Globus pallidus (tissue), 1 donor: ENCODE measurements at places on chromosomes 7 and 10.

GRCh38 chr7:134332892-134333291 lies 16.2 kb upstream of the SLC35B4 start:
- DNase-seq, result no peak

GRCh38 chr7:68929781-68930261 lies 668.5 kb upstream of the AUTS2 start:
- DNase-seq, result no peak

DNA sequence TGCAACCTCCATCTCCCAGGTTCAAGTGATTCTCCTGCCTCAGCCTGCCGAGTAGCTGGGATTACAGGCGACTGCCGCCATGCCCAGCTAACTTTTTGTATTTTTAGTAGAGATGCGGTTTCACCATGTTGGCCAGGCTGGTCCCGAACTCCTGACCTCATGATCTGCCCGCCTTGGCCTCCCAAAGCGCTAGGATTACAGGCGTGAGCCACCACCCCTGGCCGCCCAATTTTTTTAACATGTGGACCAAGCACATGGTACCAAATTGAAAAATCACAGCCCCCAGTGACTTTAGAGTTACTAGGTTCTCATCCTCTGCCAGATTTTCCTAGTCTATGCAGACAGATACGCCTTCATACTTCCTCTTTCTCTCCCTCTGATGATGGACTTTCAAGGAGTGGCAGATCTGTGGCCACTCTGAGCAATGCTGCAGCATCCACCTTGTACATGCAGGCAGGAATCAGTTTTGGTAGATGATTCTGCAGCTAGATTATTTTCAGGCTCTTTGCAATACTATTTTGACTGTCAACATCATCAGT lies 34.0 kb upstream of the EZH2 start:
- DNase-seq, result no peak

GRCh38 chr7:17094963-17095574 lies 203.4 kb upstream of the AHR start:
- no peak for DNase-seq

GRCh38 chr7:140402178-140402835 lies 1.6 kb upstream of the RAB19 start:
- DNase-seq, result no peak

- no peak for DNase-seq
Observed at GRCh38 chr10:12235116-12235694, 39.2 kb downstream of the CDC123 start.

DNA sequence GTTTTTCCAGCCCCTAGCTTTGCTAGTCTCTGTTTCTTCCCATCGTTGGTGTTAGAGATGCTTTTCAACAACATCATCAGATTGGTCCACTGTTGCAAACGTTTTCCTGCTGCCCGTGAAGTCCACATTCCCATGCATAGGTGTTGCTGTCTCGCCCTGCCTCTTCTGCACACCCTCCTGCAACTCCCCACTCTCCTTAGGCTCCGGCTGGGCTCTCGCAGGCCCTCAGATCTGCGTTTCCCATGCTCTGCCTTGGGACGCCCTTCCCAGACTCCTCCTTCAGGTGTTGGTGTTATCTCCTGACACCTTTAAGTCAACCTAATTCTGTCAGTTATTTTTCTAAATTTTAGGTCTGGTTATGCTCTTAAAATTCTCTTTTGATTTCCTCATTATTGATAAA lies 55.0 kb downstream of the ZMYND11 start:
- no peak for DNase-seq

DNA sequence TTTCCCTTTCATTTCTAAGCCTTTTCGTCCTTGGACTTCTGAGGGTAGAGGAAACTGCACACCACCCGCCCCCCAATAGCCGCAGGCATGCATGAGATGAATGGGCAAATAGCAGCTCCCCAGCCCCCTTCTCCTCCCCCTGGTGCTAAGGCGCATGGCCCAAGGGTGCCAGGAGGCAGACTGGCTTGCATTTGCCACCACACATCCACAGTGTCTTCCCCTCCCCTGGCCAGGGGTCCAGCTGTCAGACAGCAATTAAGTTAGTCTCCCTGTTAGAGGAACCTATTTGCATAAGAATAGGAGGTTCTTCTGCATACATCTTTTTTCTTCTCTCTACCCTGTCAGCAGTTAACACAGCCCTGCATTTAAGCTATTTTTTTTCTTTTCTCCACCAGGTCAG lies 20.2 kb downstream of the TOMM7 start:
- no peak for DNase-seq

DNA sequence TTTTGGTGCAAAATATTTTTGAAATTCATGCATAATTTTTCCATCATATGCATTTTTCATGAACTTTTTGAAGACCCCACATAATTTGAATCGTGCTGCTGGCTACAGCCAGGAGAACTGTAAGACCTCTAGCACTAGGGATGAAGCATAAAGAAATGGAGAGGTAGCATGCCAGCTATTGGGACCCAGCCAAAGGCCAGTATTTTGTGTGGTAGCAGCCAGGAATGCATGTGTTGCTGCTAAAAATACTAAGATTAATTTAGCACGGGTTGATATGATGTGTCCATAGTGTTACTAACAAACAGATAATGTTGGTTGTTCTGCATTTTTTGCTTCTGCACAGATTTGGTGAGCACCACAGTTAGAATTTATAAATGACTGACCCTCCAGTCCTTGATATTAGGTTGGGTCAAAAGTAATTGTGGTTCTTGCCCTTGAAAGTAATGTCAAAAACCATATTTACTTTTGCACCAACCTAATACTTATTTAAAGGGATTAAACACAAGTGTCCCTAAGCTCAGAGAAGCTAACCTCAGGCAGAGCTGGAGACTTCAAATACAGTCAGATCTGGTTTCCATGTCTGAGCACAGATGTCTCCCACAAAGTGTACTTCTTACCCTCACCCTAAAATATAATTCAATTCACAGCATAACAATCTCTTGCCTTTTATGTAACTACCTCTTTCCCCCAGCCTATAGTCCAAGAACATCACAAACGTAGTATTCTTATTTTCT lies 54.1 kb upstream of the NPSR1 start:
- DNase-seq, result no peak

DNA sequence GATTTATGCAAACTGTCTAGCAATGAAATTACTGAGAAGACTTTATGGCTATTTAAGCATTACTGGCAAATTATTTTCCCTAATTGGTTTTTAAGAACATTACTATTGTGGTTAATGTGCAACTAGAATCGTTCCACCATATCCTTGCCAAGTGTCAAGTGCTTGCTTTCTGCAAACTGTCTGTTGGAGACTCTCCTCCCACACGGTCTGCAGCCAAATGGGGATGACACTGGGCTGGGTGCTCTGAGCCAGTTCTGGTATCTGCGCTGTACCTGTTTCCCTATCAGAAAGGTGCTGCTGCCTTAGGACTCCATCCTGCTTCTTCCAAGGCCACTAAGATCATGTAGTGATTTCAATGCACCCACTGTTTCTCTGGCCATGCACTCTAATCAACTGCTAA lies 110.4 kb downstream of the RAMP3 start:
- DNase-seq, result no peak

GRCh38 chr7:156473476-156474240 lies 166.9 kb upstream of the RNF32 start:
- DNase-seq, result peak; percentile 14

DNA sequence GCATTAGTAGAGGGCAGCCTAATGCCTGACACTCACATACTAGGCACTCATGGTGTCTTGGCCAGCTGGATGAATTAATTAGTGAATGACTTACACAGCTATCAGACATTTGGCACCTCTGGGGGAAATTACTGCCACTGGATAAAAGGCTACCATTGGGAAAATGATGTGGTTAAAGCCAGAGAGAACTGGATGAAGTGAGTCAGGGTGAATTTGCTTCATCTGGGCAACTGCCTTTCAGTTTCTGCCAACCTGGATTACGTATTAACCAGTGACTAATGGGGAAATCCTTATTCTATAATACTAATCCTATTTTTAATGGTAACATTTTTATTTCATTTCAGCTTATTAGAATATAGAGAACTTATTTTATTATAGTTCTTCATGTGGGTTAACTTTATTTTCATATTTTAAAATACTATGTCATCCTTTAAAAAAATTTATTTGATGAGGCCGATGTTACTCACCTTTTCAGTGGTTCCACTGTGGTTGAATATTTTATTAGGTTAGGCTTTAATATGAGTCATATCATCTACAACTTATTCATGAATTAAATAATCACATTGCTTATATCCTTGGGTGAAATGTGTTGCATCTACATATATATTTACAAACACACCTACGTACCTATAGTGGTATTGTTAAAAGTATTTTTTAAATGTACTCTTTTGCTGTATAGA lies 85.6 kb upstream of the CAPZA2 start:
- no peak for DNase-seq

DNA sequence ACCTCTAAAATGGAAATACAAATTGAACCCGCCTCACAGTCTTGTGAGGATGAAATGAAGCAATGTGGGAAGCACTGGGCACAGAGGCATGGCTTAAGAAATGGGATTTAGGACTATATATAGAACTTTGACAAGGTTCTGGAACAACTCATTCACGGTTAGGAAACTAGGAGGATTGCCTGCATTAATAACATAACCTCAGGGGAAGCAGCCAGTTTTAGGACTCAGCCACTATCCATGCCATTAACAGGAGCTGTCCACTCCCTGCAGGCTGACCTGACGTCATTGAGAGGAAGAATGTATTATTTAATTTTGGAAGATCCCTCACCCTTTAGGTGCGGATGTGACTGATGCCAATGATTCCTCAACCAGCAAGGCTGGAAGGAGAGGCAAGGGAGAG lies 34.8 kb downstream of the ITGB8 start:
- DNase-seq, result no peak

DNA sequence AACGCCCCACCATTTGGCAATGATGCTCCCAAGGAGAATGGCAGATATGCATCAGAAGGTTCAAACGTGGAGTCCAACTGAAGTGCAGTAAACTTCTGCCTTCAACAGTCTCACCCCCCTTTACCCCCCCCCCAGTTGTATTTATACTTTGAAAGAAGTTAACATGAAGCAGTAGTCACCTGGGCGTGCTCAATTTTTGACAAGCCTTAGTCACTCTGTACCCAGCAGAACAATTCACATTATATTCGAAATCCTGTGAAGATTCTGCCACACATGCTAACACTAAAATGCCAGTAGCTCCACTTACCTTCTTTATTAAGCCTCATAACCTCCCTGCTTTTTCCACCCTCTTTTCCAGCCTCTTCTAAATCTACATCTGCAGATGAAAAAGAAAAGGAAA lies 894 bp downstream of the ATXN7L1 start:
- peak; percentile 24 for DNase-seq

- no peak for DNase-seq
Observed at GRCh38 chr7:15921576-15921975, 235.1 kb upstream of the MEOX2 start.

- DNase-seq, result peak; percentile 59
Observed at GRCh38 chr7:104272767-104273384, 55.5 kb upstream of the LHFPL3 start.

DNA sequence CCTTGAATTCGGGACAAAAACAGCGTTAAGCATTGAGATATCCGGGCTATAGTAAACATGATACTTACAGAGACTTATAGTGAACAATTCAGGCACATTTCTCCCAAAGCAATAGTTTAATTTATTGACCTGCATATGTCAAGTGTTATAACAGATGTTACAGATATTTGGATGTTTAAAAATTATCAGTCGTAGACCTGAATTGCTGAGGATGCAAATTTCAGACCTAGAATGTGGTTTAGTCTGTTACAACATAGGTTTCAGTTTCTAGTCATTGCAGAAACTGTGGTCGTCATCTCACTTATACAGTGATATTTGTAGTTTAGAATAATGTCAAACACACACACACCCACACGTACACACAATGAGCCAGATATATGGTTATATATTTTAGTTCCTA lies 85.2 kb downstream of the VTI1A start:
- no peak for DNase-seq

GRCh38 chr10:3816995-3817394 lies 32.0 kb upstream of the KLF6 start:
- DNase-seq, result no peak
